Inflammatory macrophage (primary cell): ENCODE measurements at places on chromosomes 6 and 20.

- DNase-seq = no peak
Measured at GRCh38 chr20:44361021-44361420, 5.5 kb downstream of the HNF4A start.

- peak; percentile 65 for DNase-seq
Measured at GRCh38 chr6:71333697-71334096, 45.1 kb downstream of the OGFRL1 start.

- no peak for DNase-seq
Measured at GRCh38 chr6:7976485-7977056, 66.0 kb upstream of the TXNDC5 start.

GRCh38 chr20:37178839-37179682, at the start of the genes MROH8 and RPN2:
MROH8 (minus strand) TSS chr20:37179548.
RPN2 (plus strand) TSS chr20:37179330; CDS start chr20:37179357, 27 bp downstream.
- DNase-seq = peak; percentile 97

DNA sequence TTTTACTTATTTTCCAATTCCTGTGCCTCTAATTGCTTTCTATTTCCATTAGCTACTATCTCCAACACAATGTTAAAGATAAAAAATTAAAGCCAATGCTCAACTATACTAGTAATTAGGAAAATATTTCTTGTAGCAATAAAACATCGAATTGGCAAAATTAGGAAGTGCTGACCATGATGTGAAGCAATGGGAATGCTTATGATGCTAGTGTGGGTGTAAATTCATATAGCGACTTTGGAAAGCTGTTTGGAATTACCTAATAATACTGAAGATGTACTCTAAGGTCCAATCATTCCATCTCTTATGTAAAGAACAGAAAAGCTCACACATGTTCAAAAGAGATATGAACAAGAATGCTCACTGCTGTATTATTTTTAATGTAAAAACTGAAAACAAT, 78.2 kb downstream of the UBE3D start:
- no peak for DNase-seq

GRCh38 chr6:168618546-168619315, 177.7 kb downstream of the SMOC2 start:
- DNase-seq = no peak

DNA sequence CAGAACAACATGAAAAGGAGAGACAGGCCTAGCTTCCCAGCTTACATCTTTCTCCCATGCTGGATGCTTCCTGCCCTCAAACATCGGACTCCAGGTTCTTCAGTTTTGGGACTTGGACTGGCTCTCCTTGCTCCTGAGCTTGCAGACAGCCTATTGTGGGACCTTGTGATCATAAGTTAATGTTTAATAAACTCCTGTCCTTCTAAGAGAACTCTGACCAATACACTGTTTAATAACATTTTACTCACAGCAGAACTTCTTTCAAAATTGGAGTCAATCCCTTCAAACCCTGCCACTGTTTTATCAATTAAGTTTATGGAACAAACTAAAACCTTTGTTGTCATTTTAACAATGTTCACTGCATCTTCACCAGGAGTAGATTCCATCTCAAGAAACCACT, 111.4 kb downstream of the PREP start:
- DNase-seq = no peak

- DNase-seq = no peak
Measured at GRCh38 chr6:54515013-54515412, 206.8 kb downstream of the TINAG start.

DNA sequence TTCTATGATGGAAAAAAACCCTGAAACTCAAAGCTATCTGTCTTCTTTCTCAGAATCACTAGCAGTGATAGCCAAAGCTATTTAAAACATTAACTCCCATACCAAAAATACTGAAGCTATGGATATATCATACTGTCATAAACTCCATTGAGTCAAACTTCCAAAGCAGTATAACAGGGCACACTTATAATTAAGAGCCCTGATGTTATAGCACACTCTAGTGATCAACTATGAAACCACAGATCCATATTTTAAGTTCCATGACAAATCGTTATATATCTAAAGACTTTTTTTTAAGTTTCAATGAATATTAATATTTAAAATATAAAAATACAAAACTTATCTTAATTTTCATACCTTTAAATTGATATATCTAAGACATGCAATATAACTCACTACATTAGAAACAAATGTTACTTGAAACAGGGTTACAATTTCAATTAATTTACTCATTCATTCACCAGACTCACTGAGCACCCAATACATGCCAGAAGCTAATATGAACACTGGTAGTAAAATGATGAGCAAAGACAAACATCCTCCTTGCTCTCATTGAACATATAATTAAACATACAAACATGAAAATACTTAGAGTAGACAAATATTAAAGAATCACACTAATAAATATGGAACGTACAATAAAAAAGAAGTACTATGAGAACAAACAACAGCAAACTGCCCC, 69.3 kb downstream of the IBTK start:
- DNase-seq = no peak

DNA sequence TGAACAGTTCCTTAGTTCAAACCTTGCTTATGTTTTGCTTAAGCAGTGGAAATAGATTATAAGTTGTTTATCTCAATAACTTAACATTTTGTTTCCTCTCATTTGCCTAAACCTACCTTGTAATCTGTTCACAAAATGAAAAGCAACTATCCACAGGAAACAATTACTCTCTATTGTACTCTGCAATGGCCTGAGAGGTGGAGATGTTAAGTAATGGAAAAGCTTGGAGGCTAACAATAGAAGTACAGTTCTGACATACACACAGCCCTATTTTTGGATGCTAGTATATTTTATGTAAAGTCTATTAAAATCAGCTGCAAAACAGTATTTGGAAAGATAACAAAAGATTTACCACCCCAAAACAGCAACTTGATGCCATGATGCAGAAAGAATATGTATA, 82.1 kb downstream of the TINAG start:
- DNase-seq = no peak

DNA sequence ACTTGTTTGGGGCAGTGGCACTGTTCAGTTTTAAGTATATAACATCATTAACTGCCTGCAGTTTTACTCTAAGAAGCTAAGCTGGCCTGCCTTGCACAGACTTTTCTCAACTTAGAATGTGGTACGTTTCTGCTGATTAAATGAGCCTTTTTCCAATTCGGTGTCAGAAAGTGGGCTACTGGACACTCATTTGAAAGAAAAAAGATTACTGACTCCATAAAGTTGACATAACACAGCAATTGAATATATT, 2.1 kb downstream of the ZMYND8 start:
- no peak for DNase-seq

DNA sequence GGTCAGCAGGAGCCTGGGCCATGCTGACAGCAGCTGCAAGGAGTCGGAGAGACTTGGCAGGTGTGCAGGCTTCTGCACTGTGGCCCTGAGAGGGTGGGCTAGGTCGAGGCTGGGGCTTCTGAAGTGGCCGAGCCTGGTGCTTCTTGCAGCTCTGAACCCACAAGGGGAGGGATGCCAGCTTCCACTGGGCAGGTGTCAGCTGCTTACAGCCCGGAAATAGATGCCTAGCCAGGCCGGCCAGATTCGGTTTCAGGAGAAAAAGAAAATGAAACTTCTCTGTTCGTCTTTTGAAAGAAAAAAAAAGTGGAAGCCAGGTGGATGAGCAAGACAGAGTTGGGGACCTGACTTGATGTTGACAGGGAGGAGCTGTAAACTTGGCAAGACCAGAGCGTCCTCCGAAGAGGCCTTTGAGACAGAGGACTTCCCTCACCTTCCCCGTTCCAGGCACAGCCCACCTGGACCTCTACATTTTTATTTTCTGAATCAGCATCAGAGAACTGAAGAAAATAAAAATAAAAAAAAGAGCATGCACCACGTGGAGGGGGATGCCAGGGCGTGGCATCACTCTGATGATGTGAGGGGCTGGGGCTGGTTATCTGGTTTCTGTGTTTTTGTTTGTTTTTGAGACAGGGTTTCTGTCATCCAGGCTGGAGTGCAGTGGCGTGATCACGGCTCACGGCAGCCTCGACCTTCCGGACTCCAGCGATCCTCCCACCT, at the start of gene ZBP1:
TSS of gene ZBP1 (minus strand) at position 153 of the 717 bp plus-strand sequence. CDS start at position 22, 131 bp downstream.
- peak; percentile 8 for DNase-seq

GRCh38 chr6:110085285-110085684, 94.2 kb downstream of the WASF1 start:
- DNase-seq = peak; percentile 11

DNA sequence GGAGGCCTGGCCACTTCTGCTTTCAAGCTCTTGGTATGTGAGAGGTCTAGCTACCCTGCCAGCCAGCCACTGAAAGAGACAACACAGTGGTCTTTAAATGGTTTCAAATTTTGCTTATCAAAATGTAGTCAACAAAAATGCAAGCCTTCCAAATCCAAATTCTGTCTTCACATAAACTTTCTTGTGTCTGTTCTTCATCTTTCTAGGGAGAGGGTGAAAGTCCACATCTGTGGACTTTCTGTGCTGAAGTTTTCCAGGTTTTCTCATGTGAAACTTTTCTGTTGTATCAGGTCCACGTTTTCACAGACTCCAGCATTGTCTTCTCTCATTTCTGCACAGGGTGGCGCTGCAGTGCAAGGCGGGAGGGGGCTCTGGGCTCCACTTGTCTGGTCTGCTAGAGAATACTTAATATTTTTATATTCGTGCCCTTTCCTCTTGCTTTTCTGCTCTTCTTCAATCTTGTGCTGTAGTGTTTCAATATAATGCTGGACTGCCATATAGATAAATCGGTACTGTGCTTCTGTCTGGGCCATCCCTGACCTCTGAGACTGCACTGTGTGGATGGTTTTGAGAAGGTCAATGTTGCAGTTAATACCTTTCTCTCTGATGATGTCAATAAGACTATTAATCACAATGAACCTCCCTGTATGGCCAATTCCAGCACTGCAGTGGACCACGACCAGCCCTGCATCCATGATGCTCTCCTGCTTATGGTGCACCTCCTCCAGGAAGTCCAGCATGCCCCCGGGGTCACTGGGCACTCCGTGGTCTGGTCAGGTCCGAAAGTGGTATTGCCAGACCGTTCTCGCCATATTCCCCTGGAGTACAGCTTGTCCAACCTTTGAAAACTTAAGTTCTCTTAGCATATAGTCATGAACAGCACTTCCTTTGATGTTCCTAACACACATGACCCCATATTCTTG, 161.6 kb upstream of the TNFAIP3 start:
- DNase-seq = peak; percentile 71

DNA sequence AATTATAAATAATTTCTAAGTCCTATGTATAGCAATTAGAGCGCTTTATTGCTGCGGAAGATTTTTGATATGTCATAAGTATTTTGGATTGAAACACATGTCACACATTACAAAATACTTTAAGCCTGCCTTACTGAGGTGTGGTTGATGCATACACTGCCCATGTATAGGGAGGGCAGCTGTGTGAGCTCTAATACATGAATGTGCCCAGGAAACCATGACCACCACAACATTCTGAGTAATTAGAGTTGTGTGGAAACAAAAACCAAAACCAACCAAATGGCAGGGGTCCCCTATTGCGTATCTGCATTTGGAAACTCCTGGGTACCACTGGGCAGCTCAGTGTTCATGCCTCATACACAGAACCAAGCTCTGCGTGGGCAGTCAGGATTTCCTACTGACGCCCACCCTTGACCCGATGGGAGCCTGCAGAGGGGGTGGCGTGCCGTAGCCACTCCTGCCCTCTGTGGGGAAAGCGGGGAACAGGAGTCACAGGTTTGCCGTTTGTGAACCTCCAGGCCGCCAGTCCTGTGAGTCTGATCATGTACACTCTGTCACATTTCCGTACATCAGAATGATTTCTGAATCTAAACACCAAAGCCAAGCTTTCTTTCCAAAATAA, 50.9 kb upstream of the PDE10A start:
- no peak for DNase-seq

DNA sequence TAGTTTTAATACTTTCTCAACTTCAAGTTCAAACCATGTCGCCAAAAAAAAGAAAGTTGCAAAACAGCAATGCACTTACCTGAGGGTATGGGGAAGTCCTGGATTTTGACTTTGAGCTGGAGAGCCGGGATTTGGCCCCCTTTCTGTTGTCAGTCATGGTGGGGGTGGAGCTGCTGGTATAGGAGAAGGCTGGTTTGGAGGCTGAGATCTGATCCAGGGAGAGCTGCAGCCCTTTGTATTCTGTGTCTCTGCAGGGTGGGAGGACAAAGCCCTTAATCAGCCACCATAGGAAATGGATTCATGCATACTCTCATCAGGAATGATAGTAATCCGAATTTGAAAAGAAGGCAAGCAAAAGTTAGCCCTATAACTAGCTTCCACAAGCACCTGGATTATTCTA, 44.0 kb downstream of the SIM1 start:
- DNase-seq = no peak

- DNase-seq = no peak
Measured at GRCh38 chr6:34018026-34018425, 127.9 kb downstream of the GRM4 start.

- DNase-seq = no peak
Measured at GRCh38 chr6:46440641-46441040, 50.6 kb downstream of the RCAN2 start.

- DNase-seq = no peak
Measured at GRCh38 chr20:50293284-50294139, 102.9 kb downstream of the CEBPB start.

DNA sequence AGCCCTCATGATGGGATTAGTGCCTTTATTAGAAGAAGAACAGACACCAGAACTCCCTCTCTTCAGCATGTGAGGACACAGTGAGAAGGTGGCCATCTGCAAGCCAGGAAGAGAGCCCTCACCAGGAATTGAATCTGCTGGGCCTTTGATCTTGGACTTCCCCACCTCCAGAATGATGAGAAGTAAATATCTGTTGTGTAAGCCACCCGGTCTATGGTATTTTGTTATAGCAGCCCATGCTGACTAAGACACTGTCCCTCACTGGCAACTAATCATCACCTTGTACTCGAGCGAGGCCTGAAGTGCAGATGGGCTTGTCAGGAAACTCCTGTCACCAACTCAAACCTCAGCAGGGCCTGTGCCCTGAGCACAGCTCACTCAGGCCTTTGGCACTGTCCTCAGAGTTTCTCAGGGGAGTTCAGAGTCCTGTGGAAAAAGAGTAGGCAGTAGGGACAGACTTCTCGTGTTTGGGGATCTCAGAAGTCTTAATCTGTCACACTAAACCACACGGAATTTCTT, 62.0 kb downstream of the UST start:
- no peak for DNase-seq

DNA sequence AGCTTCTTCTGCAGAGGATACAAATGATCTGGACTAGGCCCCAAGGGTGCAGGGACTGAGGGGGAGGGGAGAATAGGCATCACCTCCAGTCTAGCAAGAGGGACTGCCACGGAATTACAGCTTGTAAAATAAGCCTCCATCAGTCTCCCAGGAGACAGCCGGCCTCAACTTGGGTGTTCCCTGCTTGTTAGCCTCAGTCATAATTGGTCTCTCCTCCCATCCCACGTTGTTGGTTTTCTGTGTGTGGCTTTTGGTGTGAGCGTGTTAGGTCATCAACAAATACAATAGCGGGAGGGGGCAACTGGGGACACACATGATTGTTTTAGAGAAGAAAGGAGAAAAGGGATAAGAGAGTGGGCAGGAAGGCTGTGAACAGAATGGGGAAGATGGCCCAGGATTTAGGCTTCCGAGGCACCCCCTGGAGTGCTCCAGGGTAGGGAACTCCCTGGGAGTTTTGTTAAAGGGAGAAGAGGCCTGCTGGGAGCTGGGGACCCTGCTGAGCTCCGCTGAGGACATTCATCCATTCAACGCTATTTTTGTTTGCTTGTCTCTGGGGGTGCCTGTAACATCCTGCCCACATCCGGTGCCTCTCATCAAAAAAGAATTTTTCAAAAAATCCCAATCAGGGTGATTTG, 9.2 kb downstream of the FOXA2 start:
- no peak for DNase-seq

- DNase-seq = peak; percentile 18
Measured at GRCh38 chr6:13260101-13260598, 68.2 kb downstream of the TBC1D7 start.

GRCh38 chr6:143614235-143614634, 63.5 kb upstream of the PHACTR2 start:
- no peak for DNase-seq
